ENCODE measurements at places on chromosomes 4 and X.

DNA sequence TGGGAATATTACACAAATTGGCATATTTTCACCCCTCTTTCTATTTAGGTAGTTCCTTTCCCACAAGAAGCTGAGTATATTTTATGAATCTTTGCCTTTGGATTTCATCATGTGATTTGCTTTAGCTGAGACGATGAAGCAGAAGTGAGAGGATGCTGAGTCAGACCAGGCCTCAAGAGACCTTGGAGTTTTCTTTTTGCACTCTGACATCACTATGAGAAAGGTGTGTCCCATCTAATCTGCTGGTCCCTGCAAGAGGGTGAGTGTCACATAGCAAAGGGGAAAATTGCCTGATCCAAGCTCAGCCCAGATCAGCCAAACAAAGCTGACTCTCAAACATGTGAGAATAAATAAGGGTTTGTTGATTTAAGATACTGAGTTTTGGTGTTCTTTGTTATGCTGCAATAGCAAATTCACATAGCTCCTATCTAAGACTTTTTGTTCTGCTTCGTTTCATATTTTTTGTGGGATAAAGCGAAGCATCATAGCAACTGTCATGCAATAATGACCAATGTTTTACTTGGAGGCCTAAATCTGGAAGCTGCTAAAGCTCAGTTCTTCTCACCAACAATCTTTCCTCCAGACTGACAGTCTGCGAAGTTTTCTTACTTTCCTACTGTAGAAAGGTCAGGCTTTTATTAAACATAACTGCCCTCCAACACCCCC lies 176.9 kb downstream of the PDHA2 start:
- no peak for DNase-seq

DNA sequence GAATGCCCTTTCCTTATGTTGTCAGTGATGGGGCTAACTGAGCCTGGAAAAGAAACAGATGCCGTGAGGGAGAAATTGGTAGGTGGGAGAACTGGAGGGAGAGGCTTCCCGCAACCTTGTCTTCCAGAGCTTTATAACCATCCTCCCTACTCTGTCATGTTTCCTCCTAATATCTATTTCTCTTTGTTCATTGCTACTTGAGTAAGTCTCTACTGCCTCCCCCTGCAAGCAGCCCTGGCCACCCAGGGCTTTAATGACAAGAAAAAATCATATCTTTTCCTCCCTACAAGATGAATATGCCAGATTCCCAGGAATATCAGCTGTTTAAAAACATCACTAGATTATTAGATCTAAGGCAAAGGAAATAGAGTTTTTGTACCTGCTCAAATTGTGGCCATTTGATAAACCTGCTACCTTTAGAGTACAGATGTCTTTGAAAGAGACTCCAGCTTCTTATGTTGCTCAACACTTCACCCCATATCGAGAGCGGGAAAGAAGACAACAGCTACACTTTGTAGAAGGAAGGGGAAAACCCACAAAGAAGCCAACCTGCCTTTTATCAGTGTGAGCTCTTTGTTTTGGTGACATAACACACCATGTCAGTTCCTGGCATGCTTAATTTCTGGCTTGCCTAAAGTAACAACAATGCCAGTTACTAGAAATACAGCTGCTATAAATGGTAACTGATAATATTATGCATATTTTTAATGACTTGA lies 186.6 kb upstream of the LEF1 start:
- no peak for DNase-seq

GRCh38 chr4:8053688-8054449 lies 104.7 kb downstream of the ABLIM2 start:
- DNase-seq, result no peak

GRCh38 chrX:37472836-37473235 lies 98.6 kb upstream of the LANCL3 start:
- no peak for DNase-seq

DNA sequence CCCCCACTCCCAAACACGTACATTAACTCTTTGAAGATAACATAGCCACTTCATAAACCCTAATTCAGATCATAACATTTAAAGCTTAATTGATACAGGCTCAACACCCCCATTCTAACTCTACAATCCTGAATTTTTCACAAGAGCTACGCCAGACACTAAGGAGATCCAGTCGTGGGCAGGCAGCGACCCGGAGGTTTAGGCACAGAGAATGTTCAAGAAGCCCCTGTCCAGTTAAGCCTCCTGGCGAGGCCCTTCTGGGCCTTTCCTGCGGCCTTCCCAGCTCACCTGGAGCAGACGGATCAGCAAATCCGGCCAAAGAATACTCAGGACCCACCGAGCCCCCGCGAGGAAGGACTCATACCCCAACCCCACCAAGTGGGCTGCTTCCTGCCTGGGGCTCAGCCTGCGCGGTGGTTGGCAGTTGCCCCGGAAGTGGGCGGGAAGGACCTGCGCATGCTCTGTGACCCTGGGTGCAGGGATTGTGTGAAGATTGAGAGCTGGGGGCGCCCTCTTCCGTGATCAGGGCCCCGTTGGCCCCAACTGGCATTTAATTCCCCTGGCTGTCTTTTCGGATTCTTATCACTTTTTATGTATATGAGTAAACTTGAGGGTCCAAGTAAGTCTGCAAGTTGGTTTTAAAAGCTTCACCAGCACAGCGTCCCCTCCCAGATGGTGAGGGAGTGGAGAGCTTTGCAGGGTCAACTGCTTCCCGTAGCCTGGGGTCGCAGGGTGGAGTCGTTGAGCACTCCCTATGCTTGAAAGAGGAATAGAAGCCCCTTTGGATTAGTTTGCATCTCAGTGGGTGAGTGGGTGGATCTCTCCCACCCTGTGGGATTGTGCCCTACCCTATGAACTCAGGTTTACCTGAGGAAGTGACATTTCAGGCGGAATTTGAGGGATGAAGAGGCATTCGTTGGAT lies at the start of gene TRIM61:
Gene TRIM61 (minus strand): TSS at position 415 of the 922 bp plus-strand sequence. CDS start 7,655 bp downstream, outside the sequence.
- DNase-seq, result no peak

DNA sequence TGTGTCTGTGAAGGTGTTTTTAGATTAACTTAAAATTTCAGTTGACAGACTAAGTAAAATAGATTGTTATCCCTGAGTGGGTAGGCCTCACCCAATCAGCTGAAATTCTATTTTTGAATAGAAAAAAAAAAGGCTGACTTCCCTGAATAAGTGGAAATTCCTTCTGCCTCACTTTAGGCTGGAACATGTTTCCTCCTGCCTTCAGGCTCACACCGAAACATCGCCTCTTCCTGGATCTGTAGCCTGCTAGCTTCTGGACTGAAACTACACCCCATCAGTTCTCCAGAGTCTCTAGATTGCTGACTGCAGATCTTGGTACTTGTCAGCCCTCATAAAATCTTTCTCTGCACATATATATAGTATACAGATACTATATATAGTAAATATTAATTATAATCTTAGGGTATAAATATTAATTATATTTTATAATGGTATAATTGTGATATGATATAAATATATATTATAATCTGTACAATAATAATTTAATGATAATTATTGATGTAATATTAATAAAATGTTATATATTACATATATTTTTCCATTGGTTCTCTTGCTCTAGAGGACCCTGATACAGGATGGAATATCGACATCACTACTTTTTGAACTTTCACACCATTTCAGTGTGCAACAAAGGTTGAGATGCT lies 13.7 kb upstream of the SLIT2 start:
- no peak for DNase-seq

DNA sequence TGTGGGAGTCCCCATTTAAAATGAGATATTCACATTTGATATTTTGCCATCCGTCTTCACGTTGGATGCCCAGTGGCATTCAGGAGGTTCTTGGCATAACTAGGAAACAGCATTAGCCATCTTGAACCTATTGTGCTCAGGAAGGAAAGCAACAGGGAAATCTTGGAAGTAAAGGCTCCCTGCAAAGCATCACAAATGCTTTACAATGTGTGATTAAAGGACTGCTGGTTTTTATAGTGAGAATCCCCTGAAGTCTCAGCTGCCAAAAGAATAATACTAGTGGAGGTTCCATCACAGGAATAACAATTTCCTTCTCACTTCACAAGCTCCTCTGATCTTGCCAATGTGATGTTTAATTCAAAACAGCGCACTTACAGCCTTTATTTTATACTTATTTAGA lies 49.7 kb upstream of the NPNT start:
- DNase-seq, result no peak

DNA sequence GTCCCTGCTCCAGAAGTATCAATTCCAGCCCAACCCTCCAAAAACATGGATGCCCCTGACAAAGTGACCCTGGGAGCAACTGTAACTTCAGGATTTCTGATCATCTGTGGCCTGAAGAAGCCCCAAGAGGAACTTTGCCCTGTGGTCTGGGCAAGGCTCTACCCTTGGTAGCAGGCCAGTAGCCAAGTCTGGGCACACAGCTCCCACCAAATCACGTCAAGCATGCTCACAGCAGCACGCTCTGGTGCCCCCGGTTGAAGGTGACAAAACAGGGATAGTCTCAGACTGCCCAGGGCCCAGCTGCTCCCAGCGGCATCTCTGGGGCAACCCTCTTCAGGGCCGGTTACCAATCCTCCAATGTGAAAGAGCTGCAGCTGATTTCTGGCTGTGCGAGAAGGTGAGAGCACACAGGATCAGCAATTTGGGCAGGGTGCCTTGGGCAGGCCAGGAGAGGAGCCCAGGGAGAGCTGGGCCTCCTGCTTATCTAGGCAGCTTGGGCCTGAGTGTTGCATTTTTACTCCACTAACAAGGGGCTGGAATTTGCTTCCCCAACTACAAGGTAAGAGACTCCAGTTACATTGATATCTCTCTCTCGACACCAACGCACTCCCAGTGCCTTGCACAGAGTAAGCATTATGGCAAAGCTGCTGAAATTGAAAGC lies 418.1 kb downstream of the BCOR start:
- DNase-seq, result no peak

DNA sequence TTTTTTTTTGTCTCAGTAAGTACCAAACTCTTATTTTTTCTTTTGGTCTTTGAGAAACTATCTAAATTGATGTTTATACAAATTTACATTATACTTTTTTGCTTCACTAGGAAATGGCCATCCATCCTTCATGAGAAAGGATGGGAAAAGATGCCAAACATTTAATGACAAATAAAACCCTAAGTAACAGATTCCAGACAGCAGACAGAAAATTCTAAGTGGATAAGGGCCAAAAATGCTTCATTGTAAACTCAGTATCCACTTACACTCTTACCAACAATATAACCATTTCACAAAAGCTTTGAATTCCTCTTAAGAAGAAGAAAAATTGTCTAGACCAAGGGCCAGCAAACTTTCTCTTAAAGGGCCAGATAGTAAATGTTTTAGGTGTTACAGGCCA lies 3.5 kb downstream of the GUCY1B1 start:
- no peak for DNase-seq

DNA sequence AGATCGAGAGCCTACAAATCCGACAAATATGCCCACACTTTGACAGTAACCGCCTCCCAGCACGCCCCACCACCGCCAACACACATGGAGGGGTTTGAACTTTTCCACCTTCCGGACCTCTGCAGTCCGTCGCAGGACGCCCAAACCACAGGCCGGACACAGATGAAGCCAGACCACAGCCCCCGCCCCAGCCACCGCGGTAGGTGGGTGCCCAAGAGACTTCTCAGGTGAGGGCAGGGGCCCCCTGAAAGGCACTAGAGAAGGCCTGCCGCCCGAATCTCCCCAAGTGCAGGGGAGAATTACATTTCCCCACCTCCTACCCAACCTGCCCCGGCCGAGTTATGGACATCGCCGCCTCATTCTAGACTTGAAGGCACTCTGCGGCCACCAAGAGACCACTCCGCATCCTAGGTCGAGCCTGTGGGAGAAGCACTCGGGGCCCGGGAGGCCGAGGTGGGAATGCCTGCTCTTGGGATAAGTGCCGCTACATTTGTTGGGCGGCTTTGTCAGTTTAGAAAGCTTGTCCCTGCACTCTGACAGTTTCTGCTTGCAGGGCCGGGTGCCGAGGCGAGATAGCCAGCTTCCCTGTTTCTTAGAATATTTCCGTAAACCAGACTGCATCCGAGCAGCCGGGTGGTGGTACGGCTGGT lies 21.5 kb downstream of the HAND2 start:
- no peak for DNase-seq

GRCh38 chrX:129593137-129593536 lies 53.1 kb downstream of the OCRL start:
- DNase-seq, result no peak

DNA sequence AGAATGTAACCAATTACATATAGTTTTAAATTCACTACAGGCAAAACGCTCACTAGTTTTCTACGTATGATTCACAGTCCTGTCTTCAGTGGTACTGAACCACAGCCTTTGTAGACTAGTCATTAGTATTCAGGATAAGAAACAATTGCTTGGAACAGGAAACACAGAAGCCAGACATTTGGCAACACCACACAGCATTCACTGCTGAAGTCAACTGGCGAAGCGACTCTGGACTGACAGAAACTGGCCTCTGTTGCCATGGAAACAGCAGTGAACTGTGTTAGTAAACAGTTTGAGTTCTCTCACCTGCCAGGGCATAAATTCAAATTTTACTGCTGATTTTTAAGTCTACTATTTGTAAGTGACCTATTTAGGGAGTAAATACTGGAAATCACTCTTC lies 57.6 kb downstream of the MAPK10 start:
- no peak for DNase-seq

DNA sequence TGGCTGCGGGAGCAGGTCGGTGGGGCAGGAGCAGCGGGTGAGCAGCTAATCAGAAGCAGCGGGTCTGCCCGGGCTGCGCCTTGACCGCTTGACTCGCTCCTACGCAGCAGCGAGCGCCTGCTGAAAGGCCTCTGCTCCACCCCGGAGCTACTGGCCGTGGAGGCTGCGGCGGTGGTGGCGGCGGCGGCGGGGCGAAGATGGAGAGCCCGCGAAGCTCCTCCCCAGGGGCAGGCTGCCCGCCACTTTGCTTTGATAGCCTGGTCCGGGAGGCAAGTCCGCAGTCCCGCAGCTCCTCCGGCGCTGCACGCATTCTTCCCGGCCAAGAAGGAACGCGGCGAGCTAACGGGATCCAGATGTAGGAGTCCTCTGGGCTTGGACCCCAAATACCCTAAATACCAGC lies 36.7 kb downstream of the PJA1 start:
- DNase-seq, result no peak

- DNase-seq, result no peak
These were observed 32.8 kb downstream of the CLDN2 start for GRCh38 chrX:106952988-106953387.

DNA sequence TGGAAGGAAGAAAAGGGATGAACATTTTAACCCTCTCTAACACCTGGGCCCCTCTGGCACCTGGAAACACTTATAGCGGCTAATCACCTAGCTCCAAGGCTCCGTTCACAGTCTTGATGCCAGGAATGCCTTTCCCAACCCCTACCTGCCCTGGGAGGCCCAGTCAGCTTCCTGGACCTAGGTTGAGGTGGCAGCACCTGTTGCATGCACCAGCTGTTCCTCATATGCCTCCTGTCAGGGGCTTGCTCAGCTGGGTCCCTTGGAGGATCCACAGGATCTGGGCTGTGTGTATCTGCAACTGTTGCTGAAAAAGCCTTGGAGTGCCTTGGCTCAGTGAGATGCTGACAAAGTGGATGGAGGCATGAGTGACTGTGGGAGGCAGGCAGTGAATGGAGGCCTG lies 4.4 kb downstream of the CFP start:
- no peak for DNase-seq

DNA sequence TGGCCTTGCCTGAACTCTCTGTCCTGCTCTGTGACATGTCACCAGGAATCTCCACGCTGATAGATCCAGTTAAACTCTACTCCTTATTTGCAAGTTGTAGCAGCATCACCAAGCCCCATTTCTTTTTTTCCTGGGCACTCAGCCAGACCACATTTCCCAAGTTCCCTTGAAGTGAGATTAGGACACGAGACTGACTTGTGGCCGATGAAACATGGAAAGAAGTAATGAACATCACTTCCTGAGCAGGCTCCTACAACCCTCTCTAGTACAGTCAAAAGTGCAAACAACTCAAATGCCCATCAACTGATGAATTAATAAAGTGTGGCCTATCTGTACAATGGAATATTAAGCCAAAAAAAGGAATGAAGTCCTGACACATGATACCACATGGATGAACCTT lies 74.6 kb downstream of the MAP3K15 start:
- peak; percentile 1 for DNase-seq

Measured in GM04503 (cell line).